ENCODE measurements at places on chromosomes 6 and 20.
A peak's percentile ranks its signal among the peaks of the same experiment; 100 is the strongest.

DNA sequence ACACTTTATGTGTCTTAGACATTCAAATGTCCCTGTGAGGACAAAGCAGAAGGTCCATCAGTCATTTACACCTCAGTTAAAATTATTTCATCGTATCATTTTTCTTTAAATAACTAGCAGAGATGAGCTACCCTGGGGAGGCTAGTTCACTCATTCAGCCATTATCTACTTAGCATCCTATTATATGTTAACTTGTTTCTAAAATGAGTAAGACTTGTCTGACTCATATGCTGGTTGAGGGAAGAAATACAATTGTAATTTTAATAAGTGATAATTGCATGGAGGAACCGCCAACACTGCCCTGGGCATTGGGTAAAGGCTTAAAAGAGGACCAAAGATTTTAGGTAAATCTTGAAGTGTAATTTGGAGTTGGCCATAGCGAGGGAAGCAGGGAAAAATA lies 12.4 kb upstream of the PTPRK start:
- DNase-seq: no peak

- DNase-seq: peak; percentile 47
Measured at GRCh38 chr6:118281291-118281690, 266.8 kb upstream of the PLN start.

GRCh38 chr6:159715166-159715565 lies 12.1 kb upstream of the WTAP start:
- DNase-seq: no peak

GRCh38 chr6:130229645-130230044 lies 6.9 kb upstream of the SAMD3 start:
- no peak for DNase-seq

DNA sequence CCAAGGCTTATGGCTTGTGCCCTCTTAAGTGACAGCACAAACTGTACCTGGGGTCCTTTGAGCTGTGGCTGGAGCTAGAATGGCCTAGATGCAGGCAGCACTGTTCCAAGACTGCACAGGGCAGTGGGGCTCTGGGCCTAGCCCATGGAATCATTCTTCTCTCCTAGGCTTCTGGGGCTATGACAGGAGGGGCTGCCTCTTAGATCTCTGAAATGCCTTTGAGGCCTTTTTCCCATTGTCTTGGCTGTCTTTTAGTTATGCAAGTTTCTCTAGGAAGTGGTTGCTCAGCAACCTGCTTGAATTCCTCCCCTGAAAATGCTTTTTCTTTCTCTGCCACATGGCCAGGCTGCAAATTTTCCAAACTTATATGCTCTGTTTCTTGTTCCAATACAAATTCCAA lies 183.4 kb downstream of the WDR27 start:
- no peak for DNase-seq

DNA sequence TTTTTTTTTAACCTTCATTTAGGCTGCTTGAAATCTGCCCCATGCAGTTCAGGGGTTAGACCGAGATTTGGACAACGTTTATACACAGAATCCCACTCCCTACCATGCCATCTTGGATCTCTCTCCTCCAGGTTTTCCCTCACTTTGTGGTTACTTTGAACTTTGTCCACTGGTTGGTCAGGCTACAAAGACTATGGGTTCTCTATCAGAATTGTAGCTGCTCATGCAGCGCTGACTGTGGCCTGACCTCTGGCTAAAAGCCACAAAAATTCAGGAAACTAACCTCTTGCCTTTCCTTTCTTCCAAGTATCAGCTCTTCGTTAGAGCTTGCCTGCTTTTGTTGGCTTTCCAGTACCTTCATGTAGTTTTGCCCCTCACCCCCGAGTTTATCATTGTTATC lies 44.9 kb upstream of the KCNG1 start:
- peak; percentile 44 for DNase-seq

DNA sequence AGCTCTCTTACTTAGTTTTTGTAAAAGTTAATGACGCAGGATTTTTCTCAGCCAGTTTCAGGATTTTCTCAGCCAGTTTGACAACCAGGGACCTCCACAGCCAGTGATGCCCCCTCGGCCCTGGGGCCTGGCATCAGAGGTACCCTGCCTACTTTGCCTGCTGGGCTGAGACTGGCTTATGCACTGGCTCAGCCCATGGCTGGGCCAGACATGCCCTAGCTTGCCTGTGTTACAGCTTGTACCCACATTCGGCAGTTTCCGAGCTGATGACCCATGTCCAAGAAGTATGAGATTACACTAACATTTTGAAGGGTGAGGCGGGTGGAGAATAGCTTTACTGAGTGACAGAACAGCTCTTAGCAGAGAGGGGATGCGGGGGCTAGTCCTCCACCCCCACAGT lies 406.1 kb upstream of the HSF2 start:
- DNase-seq: no peak

DNA sequence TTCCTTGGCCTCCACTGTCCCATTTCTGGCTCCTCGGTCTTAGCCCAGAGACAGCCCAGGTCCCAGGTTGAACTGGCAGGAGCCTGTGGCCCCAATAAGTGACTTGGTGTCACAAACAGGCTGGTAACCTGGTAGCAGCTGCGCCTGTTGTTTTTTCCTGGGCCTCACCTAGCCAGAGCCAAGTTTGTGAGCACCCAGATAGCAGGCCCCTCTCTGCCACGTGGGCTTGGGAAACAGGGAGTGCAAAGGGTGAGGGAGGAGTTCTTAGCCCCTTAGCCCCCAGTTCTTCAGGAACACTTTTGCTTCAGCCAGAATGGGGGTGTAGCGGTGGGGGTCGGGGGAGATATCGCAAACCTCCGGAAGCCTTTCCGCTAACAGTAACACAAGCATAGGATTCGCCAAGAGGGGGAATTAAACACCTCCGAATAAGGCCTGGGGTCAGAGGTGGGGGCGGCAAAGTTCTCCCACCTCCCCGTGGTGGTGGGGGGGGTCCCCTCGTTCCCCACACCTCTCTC lies 760 bp downstream of the C6orf132 start:
- DNase-seq: no peak

- DNase-seq: no peak
Measured at GRCh38 chr20:40331807-40332560, 357.1 kb downstream of the MAFB start.

Data from COLO829 (cell line).